ENCODE measurements at places on chromosomes 16 and 17.

GRCh38 chr17:80456465-80457235 is 19.8 kb downstream of the NPTX1 start:
- peak; percentile 23 for DNase-seq

- no peak for DNase-seq
Measured at GRCh38 chr17:7992516-7992915, 9.9 kb upstream of the GUCY2D start.

GRCh38 chr17:63552211-63552610 is 1.9 kb downstream of the DCAF7 start:
- DNase-seq: no peak

- DNase-seq: no peak
Measured at GRCh38 chr16:80947708-80948625, 58.7 kb downstream of the CMC2 start.

GRCh38 chr17:4623249-4623648 is 18.2 kb downstream of the ALOX15 start:
- no peak for DNase-seq

DNA sequence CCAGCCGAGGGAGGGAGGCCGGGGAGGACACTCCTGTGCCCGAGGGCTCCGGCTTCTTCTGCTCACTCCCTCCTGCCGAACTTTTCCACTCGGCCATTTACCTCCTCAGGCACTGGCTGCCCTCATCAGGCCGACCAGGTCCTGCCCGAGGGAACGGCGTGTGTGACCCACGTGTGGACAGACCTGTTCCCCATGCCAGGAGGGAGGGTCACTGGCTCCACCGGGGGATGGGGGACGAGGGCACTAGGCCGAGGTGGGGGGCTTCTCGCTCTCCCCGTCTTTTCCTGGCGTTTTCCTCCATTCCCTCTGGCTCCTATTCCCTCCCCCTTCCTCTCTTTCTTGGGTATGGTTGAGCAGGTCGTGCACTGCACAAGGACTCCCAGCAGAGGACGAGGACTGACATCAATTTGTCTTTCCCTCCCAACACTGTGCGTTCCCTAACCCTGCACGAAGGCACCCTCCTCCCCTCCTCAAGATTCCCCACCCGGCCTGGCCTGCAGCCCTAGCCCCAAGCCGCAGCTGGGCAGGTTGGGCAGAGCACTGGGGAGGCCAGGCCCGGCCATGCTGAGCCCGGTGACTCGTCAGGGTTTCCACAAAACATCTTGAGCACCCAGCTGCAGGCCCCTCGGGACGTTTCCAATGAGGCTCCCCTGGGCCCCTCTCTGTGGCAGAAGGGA is 3.2 kb upstream of the IL17C start:
- DNase-seq: no peak

- no peak for DNase-seq
Measured at GRCh38 chr16:1790611-1791255, 2.8 kb downstream of the IGFALS start.
